ENCODE measurements at places on chromosomes 12 and 14.
A peak's percentile ranks its signal among the peaks of the same experiment; 100 is the strongest.

DNA sequence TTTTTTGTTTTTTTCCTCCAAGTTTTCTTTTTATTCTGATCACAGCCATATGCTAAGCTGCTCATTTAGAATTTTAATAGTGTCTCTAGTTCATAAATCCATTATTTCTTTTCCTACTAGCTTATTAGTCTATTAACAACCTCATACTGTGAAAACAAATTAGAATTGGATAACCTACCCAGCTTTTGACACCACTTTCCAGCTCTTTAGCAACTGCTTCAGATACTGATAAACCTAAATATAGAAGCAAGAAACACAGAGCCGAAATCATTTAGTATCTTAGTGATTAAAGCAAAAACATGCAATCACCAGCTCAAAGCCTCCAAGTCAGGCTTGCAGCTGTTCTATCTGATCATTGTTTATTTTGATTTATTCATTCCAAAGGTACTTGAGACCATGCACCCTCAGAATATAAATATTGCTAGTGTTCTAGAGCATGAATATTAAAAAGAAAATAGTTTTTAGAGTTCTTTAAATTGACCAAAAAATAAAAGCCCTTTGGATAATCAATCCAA is 121.5 kb downstream of the STXBP6 start:
- DNase-seq, result no peak

DNA sequence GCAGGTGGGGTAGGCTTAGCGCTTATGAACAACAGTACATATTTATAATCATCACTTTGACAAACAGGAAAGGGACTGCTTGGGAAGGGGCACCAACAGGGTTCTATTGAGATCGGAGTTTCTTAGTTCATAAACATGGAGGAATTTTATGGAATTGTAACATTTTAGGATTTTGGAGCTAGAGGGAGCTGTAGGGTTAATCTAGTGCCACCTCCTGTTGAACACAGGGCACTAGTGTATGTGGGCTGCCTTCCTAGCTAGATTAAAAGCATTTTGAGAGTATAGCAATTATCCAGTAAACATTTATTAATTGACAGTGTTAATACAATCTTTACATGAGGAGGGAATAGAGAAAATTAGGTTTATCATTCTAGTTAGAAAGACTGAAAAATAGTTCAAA is 23.1 kb upstream of the TBC1D30 start:
- DNase-seq, result peak; percentile 18

DNA sequence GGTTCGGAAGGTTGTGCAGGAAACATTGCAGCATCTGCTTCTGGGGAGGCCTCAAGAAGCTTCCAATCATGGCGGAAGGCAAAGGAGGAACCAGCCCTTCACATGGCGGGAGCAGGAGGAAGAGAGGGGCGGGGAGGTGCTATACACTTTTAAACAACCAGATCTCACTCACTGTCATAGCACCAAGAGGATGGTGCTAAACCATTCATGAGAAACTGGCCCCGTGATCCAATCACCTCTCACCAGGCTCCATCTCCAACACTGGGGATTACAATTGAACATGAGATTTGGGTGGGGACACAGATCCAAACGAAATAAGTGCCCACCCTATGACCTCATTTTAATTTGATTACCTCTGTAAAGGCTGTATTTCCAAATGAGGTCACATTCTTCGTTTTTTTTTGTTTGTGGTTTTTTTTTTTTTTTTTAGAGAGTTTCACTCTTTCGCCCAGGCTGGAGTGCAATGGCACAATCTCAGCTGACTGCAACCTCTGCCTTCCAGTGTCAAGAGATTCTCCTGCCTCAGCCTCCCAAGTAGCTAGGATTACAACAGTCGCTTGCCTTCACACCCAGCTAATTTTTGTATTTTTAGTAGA is 11.4 kb upstream of the ORAI1 start:
- DNase-seq, result no peak

DNA sequence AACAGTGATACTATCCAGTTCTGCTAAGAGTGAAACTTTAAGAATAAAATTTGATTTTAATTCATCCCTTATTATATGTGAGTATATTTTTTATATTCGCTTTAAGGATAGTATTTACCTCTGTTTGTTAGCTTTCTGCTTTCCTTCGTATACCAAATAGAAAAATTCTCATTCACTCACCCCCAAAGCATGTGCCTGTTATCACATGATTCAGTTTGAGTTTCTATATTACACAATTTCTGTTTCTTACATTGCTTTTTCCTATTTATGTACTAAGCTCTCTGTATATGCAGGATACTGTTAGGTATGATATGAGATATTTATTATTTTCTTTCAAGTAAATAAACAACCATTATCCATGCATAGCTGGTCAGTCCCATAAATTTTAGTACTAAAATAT is 275.2 kb downstream of the FBXL14 start:
- no peak for DNase-seq

- peak; percentile 51 for DNase-seq
Measured at GRCh38 chr12:25377469-25378177, 126.9 kb upstream of the KRAS start.

DNA sequence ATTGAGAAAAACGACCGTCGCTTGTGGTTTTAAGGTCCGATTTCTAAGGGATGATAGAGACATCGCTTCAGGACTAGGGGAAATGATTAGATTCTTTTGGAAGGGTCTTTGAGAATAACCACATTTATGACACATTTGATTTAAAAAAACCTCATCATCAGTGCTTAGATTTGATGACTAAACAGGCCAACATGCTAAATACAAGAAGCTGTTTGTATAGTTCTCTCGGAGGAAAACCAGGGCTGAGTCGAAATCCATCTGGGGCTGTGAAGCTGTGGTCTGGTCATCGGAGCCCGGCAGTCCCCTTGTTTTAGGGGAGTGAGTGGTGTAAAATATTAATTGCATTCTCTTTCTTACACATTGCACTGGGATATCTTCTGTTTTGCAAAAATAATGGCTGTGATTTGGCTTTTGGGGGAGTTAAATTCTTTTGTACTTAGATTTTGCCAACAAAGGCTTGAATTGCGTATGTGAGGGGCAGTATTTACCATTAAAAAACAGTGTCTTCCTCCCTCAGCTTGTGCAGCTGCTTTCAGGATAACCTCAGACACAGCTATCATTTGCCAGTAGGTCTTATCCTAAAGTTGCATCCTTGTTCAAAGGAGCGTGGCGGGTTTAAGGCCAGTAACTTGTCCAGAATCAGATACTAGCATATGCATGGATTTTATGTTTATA is 550 bp downstream of the GNG2 start:
- DNase-seq, result peak; percentile 3

DNA sequence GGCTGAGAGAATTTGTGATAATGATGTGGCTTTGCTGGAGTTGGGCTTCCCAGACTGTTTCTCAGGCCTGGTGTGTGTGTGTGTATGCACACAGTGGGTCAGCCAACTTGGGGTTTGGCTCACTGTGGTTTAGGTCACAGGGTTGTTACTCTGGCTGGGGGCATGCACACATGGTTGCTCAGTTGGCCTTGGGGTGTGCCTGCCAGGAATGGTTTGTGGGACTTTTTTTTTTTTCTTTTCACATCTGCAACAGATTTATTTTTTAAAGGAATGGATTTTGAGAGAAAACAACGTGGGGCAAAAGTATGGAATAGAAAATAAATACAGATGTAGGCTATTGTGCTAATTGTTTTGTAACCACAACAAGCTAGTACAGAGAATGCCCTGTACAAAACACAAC is 25.0 kb upstream of the GTF2A1 start:
- no peak for DNase-seq

GRCh38 chr12:52418576-52419110 is 12.5 kb upstream of the KRT82 start:
- no peak for DNase-seq

GRCh38 chr14:103730490-103731035 is 15.0 kb downstream of the ZFYVE21 start:
- no peak for DNase-seq

- DNase-seq, result no peak
Measured at GRCh38 chr14:61582815-61583214, 112.5 kb upstream of the HIF1A start.

- DNase-seq, result no peak
Measured at GRCh38 chr14:103890821-103891666, 37.2 kb upstream of the TDRD9 start.

- DNase-seq, result no peak
Measured at GRCh38 chr12:123391546-123392343, 7.8 kb downstream of the KMT5A start.

GRCh38 chr14:105533391-105533790 is 7.0 kb downstream of the TMEM121 start:
- no peak for DNase-seq

DNA sequence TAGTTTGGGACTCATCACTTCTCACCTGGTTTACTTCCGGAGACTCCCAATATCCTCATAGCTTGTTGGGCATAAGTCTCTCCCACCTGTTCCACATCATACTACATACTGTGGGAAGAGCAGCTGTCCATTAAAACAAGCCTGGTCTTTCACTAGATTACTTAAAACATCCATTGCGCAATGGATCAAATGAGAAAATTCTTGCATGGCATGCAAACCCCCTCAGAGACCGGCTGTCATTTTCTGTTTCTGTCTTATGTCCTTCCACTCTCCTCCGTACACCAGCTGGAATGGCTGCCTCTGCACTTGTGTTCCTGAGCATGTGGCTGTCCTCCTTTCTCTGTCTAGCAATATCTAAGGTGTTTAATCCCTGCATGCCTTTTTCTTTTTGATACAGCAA is 265.6 kb downstream of the TMEM117 start:
- DNase-seq, result no peak

GRCh38 chr14:93788543-93789227 is 400 bp upstream of the PRIMA1 start:
- peak; percentile 45 for DNase-seq

DNA sequence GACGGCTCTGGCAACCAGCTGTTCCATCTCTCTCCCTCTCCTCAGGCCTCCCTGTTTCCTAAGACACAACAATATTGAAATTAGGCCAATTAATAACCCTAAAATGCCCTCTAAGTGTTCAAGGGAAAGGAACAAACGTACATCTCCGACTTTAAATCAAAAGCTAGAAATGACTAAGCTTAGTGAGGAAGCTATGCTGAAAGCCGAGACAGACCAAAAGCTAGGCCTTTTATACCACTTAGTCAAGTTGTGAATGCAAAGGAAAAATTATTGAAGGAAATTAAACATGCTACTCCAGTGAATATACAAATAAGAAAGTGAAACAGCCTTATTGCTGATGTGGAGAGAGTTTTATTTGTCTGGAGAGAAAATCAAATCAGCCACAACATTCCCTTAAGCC is 61.8 kb upstream of the CATSPERB start:
- DNase-seq, result no peak

DNA sequence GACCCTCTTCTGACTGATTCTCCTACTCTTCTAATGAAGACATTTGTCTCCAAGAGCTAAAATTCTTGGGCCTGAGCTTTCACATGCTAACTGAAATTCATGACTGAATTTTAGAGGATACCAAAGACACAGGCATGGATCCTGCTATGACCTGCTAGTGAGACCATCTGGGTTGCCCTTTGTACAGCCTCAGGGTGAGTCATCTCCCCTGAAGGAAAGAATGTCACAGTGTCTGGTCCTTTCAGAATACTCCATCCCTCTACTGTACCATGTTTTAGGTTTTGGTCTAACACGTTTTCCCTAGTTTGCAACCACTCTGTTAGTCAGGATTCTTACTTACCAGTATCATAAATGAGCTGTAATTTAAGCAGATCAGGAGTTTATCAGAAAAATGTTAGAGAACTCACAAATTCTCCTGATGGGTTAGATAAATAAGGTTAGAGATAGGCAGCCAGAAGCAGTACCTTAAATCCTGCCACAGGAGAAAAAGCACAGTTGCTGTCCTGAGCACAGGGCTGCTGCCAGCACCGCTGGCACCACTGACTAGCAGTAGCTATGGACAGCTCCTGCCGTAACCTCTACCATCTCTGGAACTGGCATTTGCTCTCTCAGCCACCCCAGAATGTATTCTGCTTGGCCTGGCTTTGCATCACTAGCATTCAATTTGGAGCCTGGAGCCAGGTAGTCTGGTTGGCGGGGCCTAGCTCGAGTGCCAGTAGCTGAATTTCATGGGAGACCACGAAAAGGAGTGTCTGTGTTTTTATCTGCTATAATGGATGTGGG is 127.6 kb downstream of the ANO6 start:
- peak; percentile 57 for DNase-seq

DNA sequence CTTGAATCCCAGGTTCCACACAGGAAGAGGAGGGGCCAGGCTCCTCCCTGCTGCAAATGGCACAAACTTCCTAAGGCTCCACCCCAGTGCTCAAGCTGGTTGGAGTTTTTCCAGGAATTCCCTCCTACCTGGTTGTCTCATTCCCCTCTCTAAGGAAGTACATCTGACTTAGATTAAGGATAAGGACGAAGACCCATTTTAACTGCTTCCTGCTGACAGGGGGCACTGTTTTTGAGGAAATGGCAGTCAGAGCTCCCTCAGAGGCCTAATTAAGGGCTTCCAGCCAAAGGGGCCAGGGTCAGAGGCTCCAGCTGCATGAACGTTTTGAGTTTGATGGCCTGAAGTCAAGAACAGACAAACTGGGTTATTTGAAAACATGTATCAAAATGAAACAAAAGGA is 1084.7 kb downstream of the SLC6A15 start:
- no peak for DNase-seq

- no peak for DNase-seq
Measured at GRCh38 chr12:112115259-112116045, 6.9 kb upstream of the NAA25 start.

- DNase-seq, result no peak
Measured at GRCh38 chr14:53109105-53110041, 43.8 kb downstream of the DDHD1 start.

- DNase-seq, result peak; percentile 76
Measured at GRCh38 chr14:77040741-77041653, 12.5 kb upstream of the IRF2BPL start.

DNA sequence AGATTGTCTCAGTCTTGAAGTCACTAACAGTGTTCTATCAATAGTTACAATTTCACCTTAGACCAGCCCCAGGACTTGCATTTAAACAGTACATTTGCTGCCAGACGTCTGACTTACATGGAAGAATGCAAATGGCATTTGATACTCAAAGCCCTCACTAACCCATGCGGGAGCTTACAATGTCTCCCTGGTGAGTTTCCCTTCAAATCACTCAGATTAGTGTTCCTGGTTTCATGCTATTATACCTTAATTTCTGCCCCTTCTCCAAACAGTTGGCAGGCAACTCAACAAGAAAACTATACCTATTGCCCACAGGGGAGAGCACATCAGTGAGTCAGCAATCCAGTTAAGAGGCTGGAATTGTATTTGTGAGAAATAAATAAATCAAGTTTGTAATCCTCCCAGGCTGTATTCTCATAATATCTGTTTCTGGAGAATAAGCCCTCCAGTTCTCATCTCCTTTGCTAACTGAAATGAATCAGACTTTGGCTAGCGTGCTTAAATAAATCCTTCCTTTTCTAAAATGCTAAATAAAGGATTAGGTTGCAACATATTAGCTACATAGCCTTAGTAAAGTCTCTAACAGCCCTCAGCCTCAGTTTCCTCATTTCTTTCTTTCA is 23.7 kb downstream of the GSTZ1 start:
- no peak for DNase-seq

GRCh38 chr12:38771871-38772270 is 133.5 kb downstream of the CPNE8 start:
- DNase-seq, result no peak

- DNase-seq, result no peak
Measured at GRCh38 chr14:92973798-92974372, 50.9 kb downstream of the CHGA start.

GRCh38 chr14:89767131-89767530 is 187.4 kb downstream of the EFCAB11 start:
- no peak for DNase-seq

Measured in SW480 (cell line).